Stimulated activated CD4-positive, alpha-beta T cell treated with anti-CD3 and anti-CD28 coated beads, Interleukin-1b, Interleukin-23, amount 100 ng/mL, for 1 hour (primary cell): ENCODE measurements at places on chromosomes 1 and 21.

DNA sequence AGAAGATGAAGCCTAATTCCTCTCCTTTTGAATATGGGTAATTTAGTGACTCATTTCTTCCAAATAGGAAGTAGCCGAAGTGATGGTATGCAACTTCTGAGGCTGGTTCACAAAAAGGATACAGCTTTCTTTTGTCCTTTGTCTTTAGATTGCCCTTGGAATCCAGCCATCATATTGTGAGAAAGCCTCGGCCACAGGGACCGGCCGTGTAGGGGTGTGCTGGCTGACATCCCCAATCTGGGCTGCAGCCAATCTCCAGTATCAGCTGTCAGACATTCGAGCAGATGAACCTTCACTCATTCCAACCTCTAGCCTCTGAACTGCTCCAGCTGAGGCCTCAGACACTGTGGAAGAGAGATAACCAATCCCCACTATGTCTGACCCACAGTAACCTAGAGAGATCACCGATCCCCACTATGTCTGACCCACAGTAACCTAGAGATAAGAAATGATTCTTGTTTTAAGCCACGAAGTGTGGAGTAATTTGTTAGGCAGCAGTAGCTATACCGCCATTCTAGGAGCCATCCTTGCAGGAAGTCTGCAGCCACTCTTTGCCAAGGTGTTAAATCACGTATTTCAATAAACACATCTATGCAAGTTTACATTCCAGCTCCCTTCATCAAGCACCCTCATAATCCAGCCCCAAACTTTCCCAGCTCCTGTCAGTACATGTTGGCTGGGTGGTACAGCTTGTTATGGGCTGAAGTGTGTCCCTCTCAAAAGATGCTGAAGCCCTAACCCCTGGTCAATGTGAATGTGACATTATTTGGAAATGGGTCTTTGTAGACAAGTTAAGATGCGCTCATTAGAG is 2.9 kb upstream of the DIP2A start:
- DNase-seq: no peak

GRCh38 chr1:29761159-29761928 is 525.0 kb downstream of the PTPRU start:
- no peak for DNase-seq

DNA sequence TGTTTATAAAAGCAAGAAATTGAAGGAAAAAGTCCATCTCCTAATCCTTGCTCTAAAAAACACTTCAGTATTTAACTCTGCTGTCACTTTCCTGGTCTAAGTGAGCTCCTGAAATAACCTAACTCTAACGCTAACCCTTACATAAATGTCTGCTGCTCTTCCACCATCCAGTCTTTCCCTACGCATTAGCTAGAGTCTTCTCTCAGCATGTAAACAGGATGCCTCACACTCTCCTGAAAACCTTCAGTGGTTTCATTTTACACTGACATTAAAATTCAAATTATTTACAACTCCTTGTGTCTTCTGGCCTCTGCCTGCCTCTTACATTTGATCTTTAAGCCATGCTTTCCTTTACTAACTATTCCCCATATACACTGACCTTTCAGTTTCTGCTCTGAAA is 697.6 kb upstream of the CXADR start:
- DNase-seq: no peak

GRCh38 chr1:11918799-11919519 is 7.3 kb downstream of the KIAA2013 start:
- no peak for DNase-seq

- DNase-seq: no peak
Measured at GRCh38 chr21:28339403-28339802, 653.3 kb downstream of the LTN1 start.

- DNase-seq: no peak
Measured at GRCh38 chr1:169046671-169047070, 59.8 kb upstream of the ATP1B1 start.

GRCh38 chr1:65681096-65681495 is 111.6 kb upstream of the PDE4B start:
- DNase-seq: no peak

DNA sequence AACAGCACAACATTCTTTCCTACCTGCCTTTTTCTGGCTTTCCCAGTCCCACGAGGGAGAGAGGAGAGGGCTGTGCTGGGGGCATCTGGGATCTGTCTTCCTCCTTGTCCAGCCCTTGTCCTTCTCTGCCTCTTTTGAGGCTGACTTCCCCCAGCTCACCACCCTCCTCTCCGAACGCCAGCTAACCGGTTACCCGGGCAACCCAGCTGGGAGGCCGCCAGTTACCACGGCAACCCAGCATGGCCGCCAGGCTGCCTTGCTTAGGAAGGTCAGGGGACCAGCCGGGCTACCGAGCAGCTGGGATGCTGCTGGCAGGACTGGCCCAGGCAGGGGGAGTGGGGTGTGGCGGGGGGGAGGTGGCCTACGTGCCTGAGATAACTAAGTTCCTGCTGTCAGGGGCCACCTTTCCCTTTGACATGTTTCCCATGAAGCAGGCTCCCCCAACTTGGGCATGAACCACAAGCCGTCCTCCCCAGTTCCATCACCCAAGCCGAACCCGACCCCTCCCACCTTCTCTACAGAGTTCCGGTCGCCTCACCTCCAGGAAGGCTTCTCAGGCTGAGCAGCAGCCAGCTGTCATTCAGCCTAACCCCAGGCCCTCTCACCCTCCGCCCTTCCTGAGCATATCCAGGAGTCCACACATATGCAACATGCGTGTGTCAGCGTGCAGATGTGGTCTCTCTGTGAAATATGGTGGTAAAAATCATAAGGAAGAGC is 8.7 kb downstream of the PLEKHA6 start:
- DNase-seq: no peak

DNA sequence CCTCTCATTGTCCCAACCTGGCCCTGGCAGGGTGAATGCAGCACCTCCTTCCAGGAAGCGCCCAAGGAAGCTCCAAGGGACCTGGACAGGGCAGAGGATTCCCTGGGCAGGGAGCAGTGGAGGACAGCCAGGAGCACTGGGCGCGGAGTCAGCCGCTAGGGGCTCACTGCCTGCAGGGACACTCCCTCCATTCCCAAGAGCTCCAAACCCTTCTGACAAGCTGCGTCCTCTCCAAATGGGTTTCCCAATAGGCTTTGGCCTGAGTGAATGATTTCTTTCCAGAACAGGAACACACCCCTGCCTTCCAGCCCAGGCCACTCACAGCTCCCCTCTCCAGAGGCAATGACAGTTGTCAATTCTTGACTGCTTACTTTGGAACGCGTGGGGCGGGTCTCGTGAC is 128.5 kb upstream of the EDN2 start:
- no peak for DNase-seq

DNA sequence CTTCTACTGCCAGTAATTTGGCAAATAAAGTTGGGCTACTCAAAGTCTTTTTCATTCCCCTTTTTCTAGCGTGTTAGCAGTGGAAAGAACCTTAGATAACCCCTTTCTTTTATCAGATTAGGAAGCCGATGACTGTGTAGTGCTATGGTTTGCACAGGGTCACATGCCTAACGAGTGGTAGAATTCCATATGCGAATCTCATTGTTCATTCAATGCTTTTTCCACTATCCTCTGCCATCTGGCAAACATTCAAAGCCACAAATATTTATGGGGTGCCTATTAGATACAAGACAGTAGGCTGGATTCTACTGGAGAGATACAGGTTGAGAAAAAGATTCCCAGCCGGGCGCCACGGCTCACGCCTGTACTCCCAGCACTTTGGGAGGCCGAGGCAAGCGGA is 14.9 kb upstream of the IER5 start:
- DNase-seq: no peak

GRCh38 chr21:37348664-37349063 is 17.9 kb upstream of the DYRK1A start:
- no peak for DNase-seq

DNA sequence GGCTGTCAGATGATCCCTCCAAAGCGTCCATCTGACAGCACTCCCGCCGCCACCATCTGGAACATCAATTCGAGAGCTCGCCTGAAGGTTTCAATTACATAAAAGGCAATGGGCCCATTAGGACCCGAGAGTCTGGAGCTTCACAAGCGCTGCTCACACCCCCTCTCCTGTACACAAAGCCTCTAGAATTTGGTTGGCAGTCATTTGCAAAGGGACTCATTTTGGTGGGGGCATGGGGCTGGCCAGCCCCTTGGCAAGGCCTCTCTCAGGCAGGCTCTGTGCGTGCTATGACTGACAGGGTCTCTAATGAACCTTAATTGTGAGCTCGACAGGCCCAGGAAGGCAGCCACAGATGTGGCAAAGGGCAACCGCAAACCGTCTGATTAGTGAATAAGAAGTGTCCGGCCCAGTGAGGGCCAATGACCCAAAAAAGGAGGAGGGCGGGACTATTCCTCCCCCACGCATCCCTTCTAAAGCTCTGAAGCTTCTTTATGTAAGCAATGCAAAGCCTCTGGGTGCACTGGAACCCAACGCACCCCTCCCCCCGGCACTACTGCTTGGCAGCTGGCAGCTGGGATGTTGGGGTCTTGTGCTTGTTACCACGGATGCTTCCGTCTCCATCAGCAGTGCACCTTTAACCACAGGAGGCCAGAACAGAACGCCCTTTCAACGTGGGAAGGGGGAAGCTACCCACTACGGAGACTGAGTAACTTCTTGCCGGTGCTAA is 79.4 kb downstream of the CAPZB start:
- no peak for DNase-seq

DNA sequence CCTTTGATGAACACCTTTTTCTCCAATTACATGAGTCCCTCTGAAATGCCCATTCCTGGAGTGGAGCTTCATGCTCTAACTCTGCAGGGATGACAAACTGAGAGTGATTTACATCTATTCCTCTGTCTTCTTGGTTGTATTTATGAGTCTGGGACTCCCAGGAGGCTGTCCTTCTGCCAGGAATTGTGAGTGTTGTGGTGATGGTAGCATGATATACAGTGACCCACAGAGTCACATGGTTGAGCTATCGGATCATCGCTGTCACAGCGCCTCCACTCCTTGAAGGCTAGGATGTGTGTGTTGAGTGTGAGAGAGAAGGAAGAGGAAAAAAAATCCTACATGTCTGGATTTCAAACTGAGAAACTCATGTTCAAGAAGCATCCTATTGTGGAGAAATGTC is 163.4 kb upstream of the CACNA1E start:
- DNase-seq: no peak

DNA sequence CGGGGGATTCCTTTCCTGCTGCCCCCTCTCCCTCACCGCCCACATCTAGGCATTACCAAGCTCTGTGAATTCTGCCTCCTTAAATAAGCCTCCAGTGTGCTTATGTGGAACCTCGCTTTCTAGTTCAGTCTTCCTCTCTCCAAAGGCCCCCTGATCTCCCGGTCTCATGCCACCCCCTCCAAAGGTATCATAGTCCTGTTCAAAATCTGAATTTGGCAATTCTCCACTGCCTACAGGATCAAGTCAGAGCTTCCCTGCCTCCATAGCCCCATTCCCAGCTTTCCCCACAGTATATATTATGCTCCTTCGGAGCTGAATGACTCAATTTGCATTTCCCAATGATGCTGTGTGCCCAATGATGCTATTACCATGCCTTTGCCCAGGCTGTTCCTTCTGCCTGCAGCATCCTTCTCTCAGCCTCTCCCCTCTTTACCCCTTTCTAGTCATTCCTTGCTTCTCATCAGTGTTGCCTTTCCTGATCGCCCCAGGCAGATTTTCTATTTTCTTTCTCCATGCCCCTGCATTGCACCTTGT is 1.7 kb downstream of the AZIN2 start:
- no peak for DNase-seq

GRCh38 chr1:33111965-33112364 is 31.0 kb downstream of the AZIN2 start:
- DNase-seq: no peak

DNA sequence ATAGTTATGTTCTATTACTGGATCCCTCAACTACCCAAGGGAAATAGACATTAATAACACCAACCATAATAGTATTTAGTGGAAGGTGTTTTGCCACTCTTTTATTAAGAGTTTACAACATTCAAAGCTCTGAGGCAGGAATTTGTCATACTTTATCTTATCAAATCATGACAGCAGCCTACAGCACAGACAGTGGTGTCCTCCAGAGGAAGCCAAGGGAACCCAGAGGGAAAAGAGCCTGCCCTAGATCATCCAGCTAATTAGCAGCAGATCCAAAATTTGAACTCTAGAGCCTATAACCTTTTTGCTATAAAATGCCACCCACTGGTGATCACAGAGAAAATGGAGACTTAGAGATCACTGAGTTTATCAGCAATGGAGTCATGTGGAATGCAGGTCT is 18.2 kb downstream of the VAV3 start:
- DNase-seq: no peak

DNA sequence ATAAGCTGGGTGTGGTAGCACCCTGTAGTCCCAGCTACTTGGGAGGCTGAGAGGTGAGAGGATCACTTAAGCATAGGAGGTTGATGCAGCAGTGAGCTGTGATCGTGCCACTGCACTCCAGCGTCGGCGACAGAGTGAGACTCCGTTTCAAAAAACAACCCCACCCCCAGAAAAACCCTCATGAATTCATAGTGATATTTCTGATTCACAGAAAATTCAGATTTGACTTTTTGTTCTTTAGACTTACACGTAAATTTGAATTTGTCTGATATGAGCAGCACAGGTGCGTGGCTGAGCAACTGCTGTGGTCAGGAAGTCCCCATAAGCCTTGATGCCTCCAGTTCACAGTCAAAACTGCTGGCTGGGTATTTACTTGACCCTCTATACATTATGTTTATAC is 10.0 kb upstream of the MORC3 start:
- DNase-seq: no peak
